ENCODE measurements at places on chromosomes 7 and 10. TPM values are rescaled to one million over a fixed set of nuclear protein-coding genes. Genes with fewer than 3 reads are reported as not detected.

Gene CNPY1
- not detected for total RNA-seq

Gene FAM25A
- not detected for total RNA-seq

Gene SUGCT
- total RNA-seq: 0.44 TPM

Gene SDHAF3
- 22.3 TPM for total RNA-seq

Gene IPMK
- total RNA-seq: 7.0 TPM

Gene C10orf105
- 0.17 TPM for total RNA-seq

Gene BEND7
- not detected for total RNA-seq

Gene TDRD1
- 0.20 TPM for total RNA-seq

Gene LHFPL3
- not detected for total RNA-seq

Gene GIMAP8
- 31.0 TPM for total RNA-seq

Gene APBB1IP
- total RNA-seq: 88.7 TPM

Gene CYP3A4
- total RNA-seq: not detected
